ENCODE measurements at places on chromosomes 3 and 15.

DNA sequence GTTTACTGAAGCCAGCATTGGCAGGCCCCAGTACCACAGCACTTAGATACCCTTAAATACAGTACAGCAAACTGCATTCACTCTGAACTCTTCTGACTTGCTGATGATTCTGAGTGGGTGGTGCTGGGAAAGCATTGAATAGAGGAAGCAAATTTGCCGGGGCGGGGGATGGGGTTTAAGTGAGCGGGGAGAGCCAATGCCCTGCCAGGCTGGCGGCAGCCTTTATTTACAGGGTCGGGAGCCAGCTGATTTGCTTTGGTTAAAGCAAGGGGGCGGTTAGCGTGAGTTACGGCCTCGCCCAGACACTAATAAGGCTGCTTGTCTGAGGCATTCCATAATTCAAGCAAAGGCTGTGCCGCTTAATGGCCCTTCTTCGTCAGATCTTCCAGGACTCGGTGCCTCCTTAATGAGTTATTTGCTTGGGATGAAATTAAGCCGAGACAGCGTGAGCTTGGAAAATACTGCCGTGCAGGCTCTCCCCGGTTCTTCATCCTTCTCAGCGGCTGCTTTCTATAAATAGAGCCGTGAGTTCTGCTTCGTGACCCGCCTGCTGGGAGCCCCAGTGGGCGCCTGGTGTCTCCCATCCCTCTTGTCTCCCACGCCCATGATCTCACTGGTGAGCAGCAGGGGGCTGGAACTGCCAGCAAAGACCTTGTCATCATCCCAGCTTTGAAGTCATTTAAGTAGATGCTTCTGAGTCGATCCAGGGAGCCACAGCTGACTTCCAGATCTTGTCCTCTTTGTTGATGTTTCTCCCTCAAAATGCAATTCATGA, 25.8 kb downstream of the SPSB4 start:
- no peak for DNase-seq

DNA sequence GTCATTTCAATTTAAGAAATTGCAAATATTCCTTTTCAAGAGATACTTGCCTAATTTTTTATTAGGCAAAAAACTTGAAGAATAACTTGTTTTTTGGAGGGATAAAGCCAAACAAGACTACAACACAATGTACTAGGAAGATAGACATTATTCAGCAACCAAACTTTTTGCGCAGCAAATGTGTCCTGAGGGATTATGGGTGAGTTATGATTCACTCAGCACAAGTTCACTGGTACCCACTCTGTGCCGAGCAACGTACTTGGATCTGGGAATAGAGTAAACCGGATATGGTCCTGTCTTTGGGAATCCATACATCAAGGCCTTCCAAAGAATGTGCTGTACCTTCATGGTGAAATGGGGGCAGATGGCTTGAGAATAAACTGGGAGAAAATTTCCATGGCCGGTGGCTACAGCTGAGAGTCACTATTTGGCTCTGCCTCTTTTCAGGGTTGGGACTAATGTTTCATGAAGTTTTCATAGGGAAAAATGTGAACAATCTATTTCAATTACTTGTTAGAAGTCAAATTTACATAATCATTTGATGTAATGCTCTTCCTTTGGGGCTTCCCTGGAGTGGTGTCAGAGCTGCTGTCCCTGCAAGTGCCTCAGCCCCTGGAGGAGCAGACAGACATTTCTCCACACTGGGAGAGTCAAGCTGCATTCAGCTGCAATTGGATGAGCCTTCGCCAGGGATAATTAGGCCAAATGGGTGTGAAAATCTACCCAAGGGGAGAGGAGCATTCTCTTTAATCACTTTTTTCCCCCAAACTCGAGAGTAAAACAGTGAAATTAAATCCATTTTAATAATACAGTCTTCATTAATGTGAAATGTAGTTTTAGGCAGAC, 315.2 kb downstream of the CLSTN2 start:
- DNase-seq: no peak

DNA sequence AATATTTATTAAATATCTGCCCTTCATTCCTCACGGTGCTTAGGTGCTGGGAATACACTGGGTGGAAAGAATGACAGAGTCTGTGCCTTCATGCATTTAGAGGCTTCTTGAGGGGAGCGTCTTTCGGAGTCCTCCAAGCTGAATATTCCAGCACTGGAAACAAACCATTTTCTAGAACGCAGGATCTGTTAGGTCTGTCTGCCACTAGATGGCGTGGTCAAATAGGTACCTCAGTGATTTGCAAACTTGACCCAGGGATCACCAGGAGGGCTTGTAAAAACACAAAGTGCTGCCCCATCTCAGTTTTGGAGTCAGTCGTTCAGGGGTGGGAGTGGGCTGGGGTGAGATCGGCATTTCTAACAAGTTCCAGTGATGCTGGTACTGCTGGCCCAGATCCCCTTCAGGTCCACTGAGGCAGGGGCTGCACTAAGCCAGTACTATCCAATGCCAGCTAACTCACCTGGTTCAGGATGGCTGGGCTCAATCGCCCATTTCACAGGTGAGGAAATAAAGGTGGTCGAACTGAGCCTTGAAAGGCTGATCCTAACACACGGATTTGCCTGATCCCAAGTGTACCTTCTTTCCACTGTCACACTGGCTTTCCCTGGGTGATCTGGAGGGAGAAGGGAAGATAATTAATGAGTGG, 14.8 kb downstream of the ARNT2 start:
- no peak for DNase-seq

DNA sequence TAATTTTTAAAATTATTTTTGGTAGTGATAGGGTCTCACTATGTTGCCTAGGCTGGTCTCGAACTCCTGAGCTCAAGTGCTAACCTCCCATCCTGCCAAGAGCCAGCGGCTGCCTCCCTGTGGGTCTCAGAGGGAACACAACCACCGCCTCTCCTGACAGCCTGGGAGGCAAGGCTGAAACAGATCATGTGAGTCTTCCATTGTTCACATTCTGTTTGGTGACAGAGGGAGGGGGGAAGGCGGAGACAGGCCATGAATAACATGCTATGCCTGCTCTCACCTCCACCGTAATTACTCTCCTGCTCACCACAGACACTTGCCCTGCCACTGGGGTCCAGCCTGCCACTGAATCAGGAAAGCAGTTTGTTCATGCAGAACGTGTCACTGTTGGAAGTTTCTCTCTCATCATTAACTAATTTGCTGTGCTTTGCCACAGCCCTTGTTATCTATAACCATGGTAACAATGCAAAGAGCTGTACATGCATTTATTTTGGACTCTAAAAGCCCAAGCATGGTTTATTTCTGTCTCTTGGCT, 78.4 kb upstream of the RASGRF1 start:
- DNase-seq: no peak

- no peak for DNase-seq
Measured at GRCh38 chr3:99468918-99469317, 169.5 kb upstream of the COL8A1 start.

GRCh38 chr3:19147905-19148767, at the start of gene KCNH8:
KCNH8 (plus strand) TSS chr3:19148510; CDS start chr3:19148720, 210 bp downstream.
- DNase-seq: peak; percentile 4

Data from stimulated activated naive CD4-positive, alpha-beta T cell treated with Interleukin-2 at 50 U/mL for 16 hours (primary cell).